ENCODE measurements at places on chromosomes 6 and 20. TPM values are rescaled to one million over a fixed set of nuclear protein-coding genes. Genes with fewer than 3 reads are reported as not detected.
A peak's percentile ranks its signal among the peaks of the same experiment; 100 is the strongest.

DNA sequence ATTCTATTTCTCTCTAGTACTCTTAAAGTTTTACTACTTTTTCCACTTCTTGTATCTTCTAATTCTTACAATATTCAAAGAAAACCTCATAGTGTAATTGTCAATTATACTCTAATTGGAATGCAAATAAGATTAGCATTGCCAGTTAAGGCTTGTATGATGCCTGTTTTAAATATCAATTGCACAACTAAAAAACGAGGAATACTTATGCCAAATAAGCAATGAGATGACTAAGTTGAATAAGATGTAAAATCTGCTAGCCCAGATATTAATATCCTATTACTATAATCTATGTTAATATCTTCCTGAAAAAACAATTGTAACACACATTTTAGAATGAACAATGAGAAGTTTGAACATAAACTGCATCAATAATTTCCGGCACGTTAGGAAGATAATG lies 13.3 kb upstream of the AKAP7 start:
- no peak overlapping the region for H3K4me3 ChIP-seq
- no peak overlapping the region for H3K27ac ChIP-seq
- no peaks in the 10 kb centered on the region for H3K27me3 ChIP-seq

DNA sequence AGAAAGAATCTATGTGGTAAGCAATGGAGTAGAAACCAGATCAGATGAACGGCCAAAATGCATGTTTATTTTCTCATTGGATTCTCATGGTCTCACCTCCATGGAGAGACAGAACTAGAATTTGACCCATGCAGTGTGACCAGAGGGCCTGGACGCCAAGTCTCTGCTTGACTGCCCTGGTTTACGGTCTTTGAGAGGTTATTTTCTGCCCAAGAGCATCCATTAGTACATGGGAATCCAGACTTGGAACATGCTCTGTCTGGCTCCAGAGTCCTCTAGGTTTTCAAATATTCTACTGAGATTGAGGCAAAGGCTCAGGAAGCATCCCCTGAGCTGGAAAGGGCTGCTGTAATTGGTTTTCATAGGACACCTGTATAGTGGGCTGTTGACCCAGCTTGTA lies 45.5 kb upstream of the UST start:
- H3K36me3 ChIP-seq: no peaks in the 10 kb centered on the region
- H3K27me3 ChIP-seq: no peaks in the 10 kb centered on the region
- H3K4me3 ChIP-seq: no peak overlapping the region
- H3K4me1 ChIP-seq: no peaks in the 10 kb centered on the region
- H3K27ac ChIP-seq: no peak overlapping the region
- DNase-seq: no peak

Gene MOCS1
- total RNA-seq: 9.3 TPM

DNA sequence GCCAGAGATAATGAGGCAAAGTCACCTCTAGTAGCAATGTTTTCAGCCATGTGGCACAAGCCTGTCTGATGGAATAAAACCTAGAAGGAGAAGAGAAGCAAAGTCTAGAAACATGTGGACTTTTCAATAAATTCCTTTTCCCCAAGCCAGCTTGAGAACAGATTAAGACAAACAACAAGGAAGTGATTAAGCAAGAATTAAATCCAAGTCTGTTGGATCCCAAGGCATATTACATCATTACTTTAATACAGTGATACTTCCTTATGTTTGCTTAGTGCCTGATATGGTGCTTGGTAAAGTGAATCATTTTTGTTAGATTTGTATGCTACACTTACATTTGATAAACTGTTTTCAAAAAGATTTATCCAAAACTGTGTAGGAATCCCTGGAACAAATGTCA lies 260.3 kb upstream of the FAM83B start:
- no peak overlapping the region for H3K4me3 ChIP-seq
- no peaks in the 10 kb centered on the region for H3K36me3 ChIP-seq
- no peaks in the 10 kb centered on the region for H3K27me3 ChIP-seq
- H3K4me1 ChIP-seq: no peaks in the 10 kb centered on the region
- H3K27ac ChIP-seq: no peak overlapping the region
- no peak for DNase-seq

DNA sequence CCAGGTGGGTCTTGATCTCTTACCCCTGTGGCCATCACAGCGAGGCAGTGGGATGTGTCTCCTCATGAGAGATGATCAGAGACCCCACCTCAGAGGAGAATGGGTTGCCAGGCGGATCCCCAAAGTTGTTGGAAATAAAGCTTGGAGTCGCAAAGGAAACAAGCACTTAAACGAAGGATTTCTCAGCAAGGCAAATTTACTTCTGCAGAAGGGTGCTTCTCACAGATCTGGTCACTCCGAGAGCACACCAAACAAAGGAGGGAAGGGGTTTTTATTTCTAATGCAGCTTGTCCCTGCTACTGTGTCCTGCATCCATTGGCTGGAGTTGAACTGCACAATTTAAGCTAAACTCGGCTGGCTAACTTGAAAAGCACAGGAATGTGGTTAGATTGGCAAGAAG lies 466.6 kb upstream of the EYS start:
- no peak overlapping the region for H3K4me3 ChIP-seq
- H3K36me3 ChIP-seq: no peaks in the 10 kb centered on the region
- no peak overlapping the region for H3K27ac ChIP-seq
- no peaks in the 10 kb centered on the region for H3K4me1 ChIP-seq
- no peaks in the 10 kb centered on the region for H3K27me3 ChIP-seq

GRCh38 chr20:45779011-45779915 lies 12.4 kb downstream of the WFDC3 start:
- H3K4me1 ChIP-seq: peaks cover 78% of the 10 kb centered on the region
- DNase-seq: peak; percentile 98
- H3K36me3 ChIP-seq: no peaks in the 10 kb centered on the region
- H3K4me3 ChIP-seq: no peak overlapping the region
- H3K27ac ChIP-seq: peak overlapping the region; percentile 90
- H3K27me3 ChIP-seq: no peaks in the 10 kb centered on the region

GRCh38 chr20:41654292-41654691 lies 36.1 kb upstream of the CHD6 start:
- no peak overlapping the region for H3K4me3 ChIP-seq
- peaks cover 37% of the 10 kb centered on the region for H3K27me3 ChIP-seq
- DNase-seq: no peak
- H3K27ac ChIP-seq: no peak overlapping the region
- no peaks in the 10 kb centered on the region for H3K36me3 ChIP-seq

DNA sequence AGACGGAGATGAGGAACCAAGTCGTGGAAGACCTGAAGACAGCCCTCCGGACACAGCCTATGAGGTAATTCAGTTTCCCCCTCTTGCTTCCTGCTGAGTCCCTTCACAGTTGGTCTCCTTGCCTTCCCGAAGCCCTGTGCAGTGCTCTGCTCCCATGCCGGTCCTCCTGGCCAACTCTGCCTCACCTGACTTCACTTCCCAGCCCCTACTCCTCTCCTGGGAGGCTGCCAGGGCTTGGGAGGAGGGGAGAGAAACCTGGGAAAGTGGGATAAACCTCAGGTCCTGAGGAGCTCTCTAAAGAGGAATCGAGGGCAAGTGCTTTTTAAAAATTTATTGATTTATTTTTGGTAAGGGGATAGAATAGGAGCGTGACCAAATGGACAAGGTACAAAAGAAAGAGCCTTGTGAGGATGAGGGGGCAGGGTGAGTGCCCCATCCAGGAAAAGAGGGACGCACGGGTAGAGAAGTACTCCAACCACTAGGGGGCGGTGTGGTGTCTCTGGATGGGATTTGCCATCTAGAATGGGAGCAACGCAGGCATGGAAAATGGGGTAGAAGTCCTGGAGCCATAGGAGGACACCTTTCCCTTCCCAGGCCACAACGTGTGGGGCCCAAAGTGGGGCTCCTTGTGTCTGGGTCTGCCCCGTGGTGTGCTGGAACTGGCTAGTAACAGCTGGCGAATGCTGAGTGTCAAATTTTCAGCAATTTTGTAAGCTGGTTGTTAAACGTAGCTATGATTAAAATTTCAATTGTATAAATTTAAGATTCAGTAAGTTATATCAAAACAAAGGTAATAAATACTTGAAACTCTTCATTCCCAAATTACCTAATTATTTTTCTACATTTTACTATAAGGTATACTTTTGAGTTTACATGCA lies 69.0 kb downstream of the MOCS1 start:
- no peaks in the 10 kb centered on the region for H3K36me3 ChIP-seq
- no peaks in the 10 kb centered on the region for H3K4me1 ChIP-seq
- no peak overlapping the region for H3K4me3 ChIP-seq
- H3K27ac ChIP-seq: no peak overlapping the region
- peaks cover 25% of the 10 kb centered on the region for H3K27me3 ChIP-seq

DNA sequence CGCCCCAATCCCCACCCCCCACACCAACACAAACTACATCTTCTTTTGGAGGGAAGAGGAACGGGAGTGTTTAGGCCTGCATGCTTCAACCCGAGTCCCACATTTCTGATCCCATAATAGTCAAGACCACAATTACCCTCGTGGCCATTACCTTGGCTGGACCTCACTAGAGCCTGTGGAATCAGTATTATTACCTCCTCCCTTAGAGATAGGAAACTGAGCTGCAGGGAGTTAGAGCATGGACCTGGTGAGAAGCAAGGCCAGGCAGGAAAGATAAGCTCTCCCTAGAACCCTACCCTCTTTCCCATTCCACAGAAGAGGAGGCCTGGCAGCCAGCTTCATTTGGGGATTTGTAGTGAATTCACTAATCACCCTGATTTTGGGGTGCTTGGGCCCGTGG lies 74.1 kb downstream of the NCR2 start:
- no peaks in the 10 kb centered on the region for H3K4me1 ChIP-seq
- DNase-seq: no peak
- H3K36me3 ChIP-seq: no peaks in the 10 kb centered on the region

- H3K4me1 ChIP-seq: no peaks in the 10 kb centered on the region
- H3K27ac ChIP-seq: no peak overlapping the region
These were observed 94.1 kb downstream of the YTHDF1 start for GRCh38 chr20:63121749-63122405.

- H3K36me3 ChIP-seq: no peaks in the 10 kb centered on the region
- peaks cover 42% of the 10 kb centered on the region for H3K4me1 ChIP-seq
- H3K27ac ChIP-seq: peak within 1 kb of the TSS; percentile 84
These were observed at the start of gene CDYL for GRCh38 chr6:4776131-4776492. TSS of gene CDYL (plus strand) at chr6:4776404. CDS start at chr6:4776784, 380 bp downstream.

GRCh38 chr6:111129013-111129412 lies 41.7 kb downstream of the SLC16A10 start:
- no peaks in the 10 kb centered on the region for H3K27me3 ChIP-seq
- H3K36me3 ChIP-seq: no peaks in the 10 kb centered on the region
- no peak overlapping the region for H3K27ac ChIP-seq
- DNase-seq: no peak

DNA sequence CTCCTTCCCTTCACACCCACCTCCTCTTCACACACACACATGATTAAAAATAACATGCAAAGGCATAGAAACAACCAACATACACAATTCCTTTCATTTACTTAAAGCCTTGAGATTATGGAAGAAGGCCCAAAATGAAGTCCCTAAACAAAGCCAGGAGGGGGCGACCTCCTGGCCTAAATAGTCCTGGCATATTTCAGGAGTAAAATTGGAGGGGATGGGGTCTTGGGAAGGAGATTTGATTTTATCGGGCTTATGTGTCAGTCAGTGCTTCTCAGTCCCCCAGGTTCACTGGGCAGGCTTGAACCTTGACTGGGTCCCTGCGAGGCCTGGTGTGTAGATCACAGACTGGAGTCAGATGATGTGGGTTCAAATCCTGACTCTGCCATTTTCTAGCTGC lies 266.4 kb downstream of the SAMD5 start:
- no peak overlapping the region for H3K4me3 ChIP-seq
- H3K27me3 ChIP-seq: no peaks in the 10 kb centered on the region
- no peaks in the 10 kb centered on the region for H3K4me1 ChIP-seq
- DNase-seq: no peak

- no peak overlapping the region for H3K4me3 ChIP-seq
- peaks cover 90% of the 10 kb centered on the region for H3K4me1 ChIP-seq
- peak overlapping the region; percentile 98 for H3K27ac ChIP-seq
- no peaks in the 10 kb centered on the region for H3K27me3 ChIP-seq
These were observed 36.9 kb upstream of the ID1 start for GRCh38 chr20:31568041-31568731.

Gene MAP3K7
- 26.6 TPM for total RNA-seq

DNA sequence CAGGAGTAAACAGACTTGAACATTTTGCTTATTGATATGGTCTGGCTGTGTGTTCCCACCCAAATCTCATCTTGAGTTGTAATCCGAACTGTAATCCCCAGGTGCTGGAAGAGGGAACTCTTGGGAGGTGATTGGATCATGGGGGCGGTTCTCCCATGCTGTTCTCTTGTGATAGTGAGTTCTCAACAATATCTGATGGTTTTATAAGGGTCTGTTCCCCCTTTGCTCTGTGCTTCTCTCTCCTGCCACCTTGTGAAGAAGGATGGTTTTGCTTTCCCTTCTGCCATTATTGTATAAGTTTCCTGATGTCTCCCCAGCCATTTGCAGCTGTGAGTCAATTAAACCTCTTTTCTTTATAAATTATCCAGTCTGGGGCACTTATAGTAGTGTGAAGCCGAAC lies 40.0 kb downstream of the MYLIP start:
- H3K27ac ChIP-seq: no peak overlapping the region
- peak; percentile 10 for DNase-seq
- no peaks in the 10 kb centered on the region for H3K4me1 ChIP-seq

Gene TRIM31
- not detected for total RNA-seq

Gene OPN5
- total RNA-seq: not detected

DNA sequence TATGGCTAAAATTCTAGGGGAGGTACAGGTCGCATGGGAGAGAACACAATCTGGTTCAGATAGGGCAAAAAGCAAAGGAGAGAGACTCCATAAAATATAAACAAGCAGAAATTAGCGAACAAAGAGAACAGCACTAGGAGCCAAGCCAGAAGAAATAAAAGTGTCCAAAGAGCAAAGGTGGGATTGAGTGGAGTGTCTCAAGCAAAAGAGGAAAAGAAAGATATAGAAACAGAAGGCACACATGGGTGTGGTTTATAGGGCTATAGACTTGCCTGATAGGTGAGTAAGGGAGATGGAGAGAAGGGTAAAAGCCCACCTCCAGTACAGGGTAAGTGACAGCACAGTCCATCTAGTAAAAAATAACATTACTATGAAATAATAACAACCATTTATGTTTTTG lies 36.5 kb upstream of the IRAK1BP1 start:
- DNase-seq: no peak
- H3K4me1 ChIP-seq: no peaks in the 10 kb centered on the region
- H3K4me3 ChIP-seq: no peak overlapping the region
- no peaks in the 10 kb centered on the region for H3K36me3 ChIP-seq
- H3K27ac ChIP-seq: no peak overlapping the region

- no peaks in the 10 kb centered on the region for H3K27me3 ChIP-seq
- no peak overlapping the region for H3K4me3 ChIP-seq
- H3K27ac ChIP-seq: no peak overlapping the region
- H3K4me1 ChIP-seq: no peaks in the 10 kb centered on the region
- no peaks in the 10 kb centered on the region for H3K36me3 ChIP-seq
- no peak for DNase-seq
These were observed 79.1 kb upstream of the ANKEF1 start for GRCh38 chr20:9955646-9956045.

Gene SRSF12
- total RNA-seq: not detected

Gene SLC24A3
- not detected for total RNA-seq

DNA sequence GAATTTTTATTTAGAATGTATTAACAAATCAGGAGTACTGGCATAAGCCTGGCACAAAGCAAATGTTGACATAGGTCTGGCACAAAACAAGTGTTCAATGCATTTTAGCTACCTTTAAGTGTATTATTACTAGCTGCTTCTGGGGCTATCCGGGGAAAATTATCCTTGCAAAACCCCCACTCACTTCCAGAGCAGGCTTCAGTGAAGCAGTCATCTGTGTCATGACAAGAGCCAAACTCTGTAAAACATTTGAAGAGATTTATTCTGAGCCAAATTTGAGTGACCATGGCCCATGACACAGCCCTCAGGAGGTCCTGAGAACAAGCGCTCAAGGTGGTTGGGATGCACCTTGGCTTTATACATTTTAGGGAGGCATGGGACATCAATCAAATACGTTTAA lies 6.4 kb upstream of the TRIM38 start:
- no peak overlapping the region for H3K4me3 ChIP-seq
- no peaks in the 10 kb centered on the region for H3K27me3 ChIP-seq

Data from HCT116 (cell line).